ENCODE measurements at places on chromosomes 6 and 20. TPM values are rescaled to one million over a fixed set of nuclear protein-coding genes. Genes with fewer than 3 reads are reported as not detected.

GRCh38 chr6:11179419-11180202 is 52.9 kb downstream of the NEDD9 start:
- no peak for DNase-seq

BTN1A1 gene
- total RNA-seq: not detected

ZNF334 gene
- 1.6 TPM for total RNA-seq

DNA sequence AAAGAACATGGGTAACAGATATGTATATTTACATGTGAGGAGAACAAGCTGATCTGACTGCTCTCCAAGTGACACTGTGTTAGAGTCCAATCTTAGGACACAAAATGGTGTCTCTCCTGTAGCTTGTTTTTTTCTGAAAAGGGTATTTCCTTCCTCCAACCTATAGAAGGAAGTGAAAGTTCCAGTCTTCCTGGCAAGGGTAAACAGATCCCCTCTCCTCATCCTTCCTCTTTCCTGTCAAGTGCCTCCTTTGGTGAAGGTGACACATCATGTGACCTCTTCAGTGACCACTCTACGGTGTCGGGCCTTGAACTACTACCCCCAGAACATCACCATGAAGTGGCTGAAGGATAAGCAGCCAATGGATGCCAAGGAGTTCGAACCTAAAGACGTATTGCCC is 5.2 kb downstream of the HFE start:
- DNase-seq: no peak

- DNase-seq: no peak
Observed at GRCh38 chr6:89948876-89949275, 54.6 kb downstream of the GJA10 start.

GRCh38 chr6:30709101-30709868 is 7.8 kb downstream of the MDC1 start:
- DNase-seq: no peak

ZSWIM1 gene
- 5.3 TPM for total RNA-seq

RAB44 gene
- 0.29 TPM for total RNA-seq

GRCh38 chr6:141426400-141426980 is 706.2 kb upstream of the GJE1 start:
- DNase-seq: no peak

- no peak for DNase-seq
Observed at GRCh38 chr6:133701633-133702331, 187.1 kb upstream of the TCF21 start.

LGSN gene
- total RNA-seq: not detected

Data from aorta (tissue), 5 donors.